ENCODE measurements at places on chromosomes 5 and 9. TPM values are rescaled to one million over a fixed set of nuclear protein-coding genes. Genes with fewer than 3 reads are reported as not detected.

SPINK6 gene
- not detected for total RNA-seq

TAF11L5 gene
- total RNA-seq = not detected

ZNF300 gene
- 0.54 TPM for total RNA-seq

HOMER1 gene
- 1.9 TPM for total RNA-seq

F12 gene
- 0.35 TPM for total RNA-seq

PGGT1B gene
- 46.8 TPM for total RNA-seq

EIF4E1B gene
- total RNA-seq = not detected

ACOT12 gene
- not detected for total RNA-seq

MCTP1 gene
- 2.9 TPM for total RNA-seq

C5orf63 gene
- total RNA-seq = 4.4 TPM

SYK gene
- total RNA-seq = 0.81 TPM

ZNF883 gene
- total RNA-seq = 0.52 TPM

TRMT10B gene
- 12.5 TPM for total RNA-seq

GCNT4 gene
- 16.6 TPM for total RNA-seq

SLC25A2 gene
- total RNA-seq = 0.74 TPM

PCDHGB3 gene
- total RNA-seq = 0.20 TPM

SV2C gene
- 0.12 TPM for total RNA-seq

IFNA2 gene
- total RNA-seq = not detected

GEMIN5 gene
- total RNA-seq = 8.0 TPM

C1QTNF3 gene
- total RNA-seq = 7.6 TPM

FBN2 gene
- not detected for total RNA-seq

SPARC gene
- 34.6 TPM for total RNA-seq

ADGRV1 gene
- 0.52 TPM for total RNA-seq

PCDHA7 gene
- total RNA-seq = not detected

FOXD1 gene
- not detected for total RNA-seq

PCDHGB6 gene
- total RNA-seq = not detected

GLRA1 gene
- not detected for total RNA-seq

Measured in CD4-positive, CD25-positive, alpha-beta regulatory T cell (primary cell).